ENCODE measurements at places on chromosomes 3 and 15.
A peak's percentile ranks its signal among the peaks of the same experiment; 100 is the strongest.

DNA sequence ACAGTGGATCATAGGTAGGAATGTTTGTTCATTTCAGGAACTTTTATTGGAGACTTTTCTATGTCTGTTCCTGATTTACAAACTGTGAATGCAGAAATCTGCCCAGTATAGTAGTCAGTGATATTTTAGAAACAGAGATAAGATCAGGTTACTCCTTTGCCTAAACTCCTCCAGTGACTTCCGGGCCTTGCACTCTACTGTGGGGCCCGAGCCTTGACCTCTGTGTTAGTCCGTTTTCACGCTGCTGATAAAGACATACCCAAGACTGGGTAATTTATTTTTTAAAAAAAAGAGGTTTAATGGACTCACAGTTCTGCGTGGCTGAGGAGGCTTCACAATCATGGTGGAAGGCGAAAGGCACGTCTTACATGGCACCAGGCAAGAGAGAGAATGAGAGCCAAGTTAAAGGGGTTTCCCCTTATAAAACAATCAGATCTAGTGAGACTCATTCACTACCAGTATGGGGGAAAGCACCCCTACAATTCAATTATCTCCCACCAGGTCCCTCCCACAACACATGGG is 127.1 kb downstream of the DNAJB8 start:
- no peak for DNase-seq

GRCh38 chr3:150235799-150236198 is 172.3 kb upstream of the TSC22D2 start:
- peak; percentile 56 for DNase-seq

- DNase-seq, result no peak
These were observed 231.9 kb upstream of the SEMA6D start for GRCh38 chr15:47485419-47485818.

DNA sequence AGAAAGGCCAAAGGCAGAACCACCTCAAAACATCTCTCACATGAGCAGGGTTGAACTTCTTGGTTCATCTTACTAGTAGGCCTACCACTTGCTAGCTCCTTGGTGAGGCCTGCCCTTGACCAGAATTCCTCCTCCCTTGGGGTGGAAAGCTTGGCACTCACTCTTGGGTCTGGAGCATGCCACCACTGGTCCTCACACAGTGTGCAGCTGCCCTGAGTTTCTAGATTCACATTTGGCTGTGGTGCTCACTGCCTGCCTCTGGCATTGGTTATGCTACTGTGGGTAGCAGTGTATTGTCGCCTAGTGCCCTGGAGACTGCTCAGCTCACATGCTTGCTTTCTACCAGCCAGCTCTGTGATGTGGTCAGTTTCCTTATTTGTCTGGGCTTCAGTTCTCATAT is 23.7 kb downstream of the OXNAD1 start:
- DNase-seq, result no peak

GRCh38 chr15:43204016-43204901 is 16.6 kb downstream of the EPB42 start:
- DNase-seq, result no peak

- DNase-seq, result no peak
These were observed 951.3 kb upstream of the SEMA6D start for GRCh38 chr15:46766021-46766420.

DNA sequence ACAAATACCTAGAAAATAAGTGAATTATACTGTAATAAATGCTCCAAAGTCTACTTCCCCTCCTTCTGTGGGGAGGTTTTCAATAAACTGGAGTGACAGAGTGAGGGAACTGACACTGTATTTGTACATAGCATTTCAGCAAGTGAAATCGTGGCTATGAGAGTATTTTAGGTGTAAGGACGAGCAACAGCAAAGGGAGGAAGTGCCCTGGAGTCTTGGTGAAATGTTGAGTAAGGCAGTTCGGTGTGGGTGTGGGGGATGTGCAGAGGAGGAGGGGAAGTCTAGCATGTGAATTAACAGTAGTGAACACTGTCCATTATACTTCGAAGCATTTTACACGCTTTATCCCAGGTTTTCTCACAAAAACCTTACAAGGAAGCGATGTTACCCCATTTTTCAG is 18.1 kb upstream of the P2RY13 start:
- no peak for DNase-seq

DNA sequence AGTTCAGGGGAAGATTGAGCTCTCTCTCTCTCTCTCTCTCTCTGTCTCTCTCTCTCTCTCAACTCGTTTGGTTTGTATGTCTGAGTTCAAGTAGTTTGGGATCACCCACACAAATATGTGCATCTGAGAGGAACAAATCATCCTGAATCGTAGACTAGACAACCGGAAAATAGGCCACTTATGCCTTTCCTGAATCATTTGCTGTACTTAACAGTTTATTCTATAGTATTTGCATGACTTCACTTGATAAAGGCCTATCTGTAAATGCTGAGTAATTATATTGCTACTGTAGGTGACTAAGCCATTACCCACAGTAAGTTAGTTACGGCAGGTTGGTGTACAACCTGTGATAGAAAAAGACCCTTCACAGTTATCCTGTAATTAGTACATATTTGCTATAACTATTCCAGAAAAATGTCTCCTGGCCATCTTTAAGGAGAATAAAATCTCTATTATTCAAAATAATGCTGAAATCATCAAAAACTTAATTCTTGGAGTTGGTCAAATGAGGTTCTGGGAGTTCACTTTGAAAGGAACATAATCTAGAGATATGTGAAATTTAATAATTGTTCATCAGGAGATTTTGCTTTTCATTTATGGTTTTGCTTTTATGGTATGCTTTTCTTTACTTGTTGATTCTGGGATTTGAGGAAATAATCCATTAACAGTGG is 31.1 kb downstream of the OXSM start:
- DNase-seq, result no peak

- no peak for DNase-seq
These were observed 636.2 kb downstream of the NAALADL2 start for GRCh38 chr3:175495331-175495730.

DNA sequence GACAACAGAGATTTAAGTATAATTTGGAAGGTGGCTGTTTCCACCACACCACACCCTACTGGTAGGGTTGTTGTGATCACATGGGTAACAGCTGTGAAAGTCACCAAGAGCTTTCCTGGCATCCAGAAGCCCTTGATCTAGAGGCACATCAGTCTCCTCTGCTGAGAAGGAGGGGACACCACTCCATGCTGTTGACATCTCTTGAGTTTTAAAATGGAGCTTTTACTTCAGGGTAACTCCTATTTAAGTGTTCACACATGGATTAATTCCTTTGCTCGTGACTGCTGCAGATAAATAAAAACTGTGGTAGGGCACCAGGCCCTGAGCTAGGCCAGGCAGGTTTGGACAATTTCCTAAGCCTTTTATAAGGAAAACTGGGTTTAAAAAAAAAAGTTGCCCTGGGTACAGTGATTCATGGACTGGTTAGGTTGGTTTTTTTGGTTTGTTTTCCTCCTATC is 7.5 kb downstream of the EXOSC7 start:
- peak; percentile 89 for DNase-seq

GRCh38 chr3:76039431-76039830 is 254.1 kb upstream of the ZNF717 start:
- peak; percentile 76 for DNase-seq

GRCh38 chr3:47399531-47400270 is 18.9 kb downstream of the PTPN23 start:
- no peak for DNase-seq

DNA sequence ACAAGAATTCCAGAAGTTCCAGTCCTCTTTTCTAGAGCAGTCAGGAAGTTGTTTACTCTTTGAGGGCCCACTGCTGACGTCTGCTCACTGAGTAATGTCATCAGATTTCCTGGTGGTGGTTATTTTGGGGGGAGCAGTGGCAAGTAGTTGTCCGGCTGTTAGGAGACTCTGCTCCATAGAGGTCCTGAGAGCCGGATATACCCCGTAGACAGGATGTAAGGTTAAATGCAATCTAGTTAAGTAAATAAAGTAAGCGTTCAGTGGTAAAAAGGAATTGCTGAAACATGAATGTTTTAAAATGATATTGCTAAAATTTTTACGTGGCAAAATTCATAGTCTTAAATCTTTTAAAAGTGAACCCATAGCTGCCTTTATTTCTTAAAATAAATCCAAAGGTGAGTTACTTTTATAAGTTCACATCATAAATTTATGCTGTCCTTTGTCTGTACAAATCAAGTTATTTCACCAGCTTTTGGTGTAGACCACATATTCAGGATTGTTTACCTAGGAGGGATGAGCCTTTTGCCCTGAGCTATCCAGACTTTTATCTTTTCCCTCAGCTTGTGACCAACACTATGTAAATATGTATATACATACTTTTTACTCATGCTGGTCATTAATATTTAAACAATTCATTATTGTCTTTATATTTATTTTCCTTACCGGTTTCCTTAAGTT is 65.8 kb downstream of the PDE8A start:
- no peak for DNase-seq
